ENCODE measurements at places on chromosomes 11 and 22.

DNA sequence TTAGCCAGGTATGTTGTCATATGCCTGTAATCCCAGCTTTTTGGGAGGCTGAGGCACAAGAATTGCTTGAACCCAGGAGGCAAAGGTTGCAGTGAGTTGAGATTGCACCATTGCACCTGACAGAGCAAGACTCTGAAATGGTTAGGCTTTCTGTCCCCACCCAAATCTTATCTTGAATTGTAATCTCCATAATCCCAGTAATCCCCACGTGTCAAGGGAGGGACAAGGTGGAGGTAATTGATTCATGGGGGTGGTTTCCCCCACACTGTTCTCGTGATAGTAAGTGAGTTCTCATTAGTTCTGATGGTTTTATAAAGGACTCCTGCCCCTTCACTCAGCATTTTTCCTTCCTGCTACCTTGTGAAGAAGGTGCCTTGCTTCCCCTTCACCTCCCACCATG, 37.6 kb upstream of the GLYAT start:
- DNase-seq: no peak

- DNase-seq: no peak
These were observed 58.7 kb downstream of the CHST1 start for GRCh38 chr11:45606514-45607281.

DNA sequence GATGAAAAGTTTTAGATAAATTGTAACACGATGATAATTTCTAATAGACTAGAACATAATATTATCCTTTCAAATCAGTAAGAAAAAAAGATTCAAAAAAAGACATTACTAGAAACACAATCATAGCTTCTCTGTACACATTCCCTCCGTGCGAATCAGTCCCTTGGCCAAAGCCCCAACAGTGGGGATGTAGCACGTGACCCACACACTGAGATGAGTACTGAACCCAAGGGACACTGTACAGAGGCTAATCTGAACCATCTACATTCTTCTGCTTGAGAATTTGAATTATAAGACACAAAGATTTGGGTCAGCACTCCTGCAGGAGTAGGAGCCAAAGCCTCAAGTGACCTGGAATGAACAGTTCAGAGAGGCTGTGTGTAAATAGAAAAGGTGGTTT, 353.7 kb downstream of the INSC start:
- no peak for DNase-seq

DNA sequence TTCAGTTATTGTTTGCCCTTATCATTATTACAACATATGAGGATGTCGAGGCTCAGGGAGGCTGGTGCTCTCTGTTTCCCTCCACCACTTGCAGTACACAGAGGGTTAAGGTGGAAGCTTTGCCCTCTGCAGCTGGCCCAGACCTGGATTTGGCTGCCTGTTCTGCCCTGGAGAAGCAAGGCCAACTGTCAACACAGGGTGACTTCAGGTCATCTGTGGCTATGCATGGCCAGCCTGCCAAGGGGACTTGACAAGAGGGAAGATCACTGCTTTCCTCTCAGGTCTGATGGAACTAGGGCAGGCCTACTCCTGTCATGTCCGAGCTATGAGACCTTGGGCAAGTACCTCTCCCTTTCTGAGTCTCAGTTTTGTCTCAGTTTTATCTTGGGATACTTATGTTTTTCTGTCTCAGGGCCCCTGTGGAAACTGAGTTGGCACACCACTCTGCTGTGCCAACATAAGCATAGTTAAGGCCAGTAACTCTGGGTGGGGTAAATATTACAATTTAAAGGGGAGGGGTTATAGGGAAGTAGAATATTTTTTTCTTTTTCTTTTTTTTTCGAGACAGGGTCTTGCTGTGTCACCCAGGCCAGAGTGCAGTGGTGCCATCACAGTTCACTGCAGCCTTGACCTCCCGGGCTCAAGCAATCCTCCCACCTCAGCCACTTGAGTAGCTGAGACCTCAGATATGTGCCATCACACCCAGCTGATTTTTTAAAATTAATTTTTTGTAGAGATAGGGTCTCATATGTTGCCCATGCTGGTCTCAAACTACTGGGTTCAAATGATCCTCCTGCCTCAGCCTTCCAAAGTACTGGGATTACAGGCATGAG, 2.4 kb upstream of the THRSP start:
- DNase-seq: no peak

GRCh38 chr11:97814325-97814959, 1206.3 kb upstream of the CNTN5 start:
- DNase-seq: no peak

DNA sequence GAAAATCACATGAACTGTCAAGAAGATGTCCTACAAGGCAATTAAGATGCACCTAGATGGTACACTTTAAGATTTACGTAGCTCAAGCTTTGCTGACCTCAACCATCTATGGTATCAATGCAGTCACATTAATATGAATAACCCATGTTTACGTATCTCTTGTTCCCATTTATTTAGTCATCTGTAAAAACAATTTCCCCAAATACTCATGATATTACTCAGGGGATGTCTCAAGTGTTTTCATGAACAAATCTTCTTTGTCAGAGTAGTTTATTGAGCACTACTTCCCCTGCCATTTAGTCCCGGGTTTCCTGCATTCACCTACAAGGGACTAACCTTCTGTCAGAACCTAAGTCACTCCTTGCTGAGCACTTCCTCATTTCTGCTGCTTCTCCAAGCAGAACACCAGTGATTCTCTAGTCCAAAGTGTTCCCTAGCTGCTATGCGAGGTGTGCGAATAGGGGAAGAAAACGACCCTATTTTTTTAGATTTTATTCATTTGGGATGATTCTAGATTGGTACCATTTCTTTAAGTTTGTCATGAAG, 554.3 kb upstream of the LRRC4C start:
- no peak for DNase-seq

DNA sequence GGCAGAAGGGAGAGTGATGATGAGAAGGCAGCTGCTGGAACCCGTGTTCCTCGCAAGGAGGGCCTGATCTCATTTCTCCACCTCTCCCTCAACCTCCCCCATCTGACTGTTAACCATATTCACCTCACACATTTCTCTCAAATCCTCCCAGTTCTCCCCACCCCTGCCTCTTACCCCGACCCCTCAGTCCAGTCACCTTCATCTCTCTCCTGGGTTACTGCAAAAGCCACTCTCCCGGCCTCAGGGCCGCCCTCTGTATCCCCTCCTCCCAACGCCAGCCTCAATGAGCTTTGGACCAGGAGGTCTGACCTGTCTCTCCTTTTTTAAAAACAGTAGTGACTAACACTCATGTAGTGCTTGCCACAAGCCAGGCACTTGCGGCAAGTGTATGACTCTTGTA, 29.5 kb upstream of the LMO1 start:
- DNase-seq: no peak

Measured in NCI-H526 (cell line).